Activated CD4-positive, alpha-beta memory T cell treated with anti-CD3 and anti-CD28 coated beads, Interleukin-2, amount 10 ng/mL, durations not matched to agents 7 days and 5 days (primary cell): ENCODE measurements at places on chromosomes 7 and 10.

- no peaks in the 10 kb centered on the region for H3K36me3 ChIP-seq
- no peak overlapping the region for H3K27ac ChIP-seq
- peak overlapping the region; percentile 33 for H3K4me3 ChIP-seq
- DNase-seq = peak; percentile 17
- peaks cover 63% of the 10 kb centered on the region for H3K27me3 ChIP-seq
These were observed 504 bp upstream of the BMPER start for GRCh38 chr7:33904681-33905388.

GRCh38 chr10:34539533-34540315, 275.4 kb downstream of the PARD3 start:
- H3K36me3 ChIP-seq = no peaks in the 10 kb centered on the region
- DNase-seq = no peak
- no peak overlapping the region for H3K27ac ChIP-seq
- H3K27me3 ChIP-seq = peaks cover 3% of the 10 kb centered on the region
- peaks cover 17% of the 10 kb centered on the region for H3K4me1 ChIP-seq

GRCh38 chr7:105643384-105643783, 62.1 kb upstream of the EFCAB10 start:
- no peaks in the 10 kb centered on the region for H3K27me3 ChIP-seq
- no peaks in the 10 kb centered on the region for H3K4me1 ChIP-seq
- DNase-seq = no peak
- H3K4me3 ChIP-seq = no peak overlapping the region
- no peak overlapping the region for H3K27ac ChIP-seq

DNA sequence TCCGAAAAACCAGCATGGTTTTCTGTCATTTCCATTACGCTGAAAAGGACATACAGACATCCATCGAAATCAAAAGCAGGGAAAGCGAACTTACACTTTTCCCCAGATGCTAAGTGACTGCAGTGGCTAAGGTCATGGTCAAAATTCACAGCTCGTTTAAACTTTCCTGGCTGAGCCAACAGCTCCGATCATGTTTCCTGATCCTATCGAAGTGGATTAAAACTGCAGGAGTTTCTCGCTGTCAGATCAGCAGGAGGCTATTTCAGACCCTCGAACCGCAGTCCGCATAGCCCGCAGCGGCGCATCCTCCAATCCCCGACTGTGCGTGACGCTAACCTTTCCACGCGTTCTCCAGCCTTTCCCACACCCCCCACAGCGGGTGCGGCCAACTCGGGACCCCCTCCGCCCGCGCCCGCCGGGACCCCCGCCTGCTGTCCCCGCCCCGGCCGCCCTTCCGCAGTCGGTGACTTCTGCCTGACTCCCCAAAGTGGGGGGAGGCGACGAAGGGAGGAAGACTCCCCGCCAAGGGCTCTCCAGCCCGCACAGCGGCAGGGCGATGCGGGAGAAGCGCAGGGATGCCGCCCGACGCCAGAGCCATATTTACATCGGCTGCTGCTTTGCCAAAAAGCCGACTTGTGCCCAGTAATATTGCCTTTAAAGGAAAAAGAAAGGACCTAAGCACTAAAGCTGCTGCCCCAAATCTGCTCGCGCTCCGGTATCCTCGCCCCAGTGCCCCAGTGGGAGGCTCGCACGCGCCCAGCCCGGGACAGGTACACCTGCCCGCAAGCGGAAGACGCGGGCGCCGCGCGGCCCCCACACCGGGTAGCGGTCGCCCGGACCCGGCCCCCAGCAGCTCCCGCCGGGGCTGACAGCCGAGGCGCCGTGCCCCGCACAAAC, 1.2 kb downstream of the PIP4K2A start:
- peaks cover 26% of the 10 kb centered on the region for H3K36me3 ChIP-seq
- no peaks in the 10 kb centered on the region for H3K27me3 ChIP-seq
- H3K27ac ChIP-seq = peak overlapping the region; percentile 84
- peak overlapping the region; percentile 85 for H3K4me3 ChIP-seq
- peaks cover 40% of the 10 kb centered on the region for H3K4me1 ChIP-seq

DNA sequence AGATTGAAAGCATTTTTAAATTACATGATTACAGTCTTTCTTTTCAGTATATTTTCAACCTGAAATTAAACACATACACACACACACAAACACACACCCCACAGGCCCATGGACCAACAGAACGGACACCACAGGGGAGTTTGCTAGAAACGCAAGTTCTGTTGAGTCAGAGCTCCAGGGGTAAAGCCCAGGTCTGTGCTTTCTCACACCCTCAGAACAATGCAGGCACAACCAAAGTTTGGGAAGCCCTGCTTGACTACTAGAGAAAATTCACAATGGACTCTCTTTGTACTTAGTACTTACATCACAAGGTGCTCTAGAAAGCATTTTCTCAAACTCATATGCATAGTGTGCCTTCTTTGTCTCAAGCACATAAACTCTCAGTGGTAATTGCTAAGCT, 704.0 kb upstream of the IGFBP3 start:
- H3K36me3 ChIP-seq = no peaks in the 10 kb centered on the region
- no peak for DNase-seq
- no peak overlapping the region for H3K27ac ChIP-seq
- no peak overlapping the region for H3K4me3 ChIP-seq
- H3K4me1 ChIP-seq = no peaks in the 10 kb centered on the region

- peaks cover 4% of the 10 kb centered on the region for H3K4me1 ChIP-seq
- no peaks in the 10 kb centered on the region for H3K27me3 ChIP-seq
- no peak overlapping the region for H3K4me3 ChIP-seq
- DNase-seq = peak; percentile 6
- no peaks in the 10 kb centered on the region for H3K36me3 ChIP-seq
These were observed 117.9 kb downstream of the ADCY1 start for GRCh38 chr7:45692031-45692430.

GRCh38 chr10:104324221-104324686, 14.0 kb downstream of the ITPRIP start:
- DNase-seq = no peak
- H3K4me1 ChIP-seq = peaks cover 95% of the 10 kb centered on the region
- no peaks in the 10 kb centered on the region for H3K27me3 ChIP-seq
